CD4-positive, alpha-beta T cell treated with Interleukin-6 for 4 hours (primary cell): ENCODE measurements at places on chromosomes 2 and 18.

DNA sequence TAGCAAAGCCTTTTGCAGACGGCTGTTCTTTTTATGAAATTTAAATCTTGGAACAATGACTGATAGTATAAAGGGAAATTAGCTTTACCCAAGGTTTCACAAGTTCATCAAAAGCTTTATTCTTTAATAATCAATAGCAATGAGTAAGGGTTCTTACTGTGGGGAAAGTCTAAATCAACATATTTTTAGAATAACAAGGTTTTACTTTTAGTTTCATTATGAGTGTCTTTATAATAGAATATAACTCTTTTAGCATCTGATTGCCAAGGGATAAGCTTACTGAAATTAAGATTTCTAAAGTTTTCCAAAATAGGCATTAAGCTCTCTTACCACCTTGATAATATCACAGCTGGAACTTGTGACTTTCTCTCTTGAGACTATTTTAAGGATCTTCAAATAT is 1489.7 kb downstream of the LRP1B start:
- DNase-seq: no peak

GRCh38 chr2:104856973-104857261 is 3.0 kb downstream of the POU3F3 start:
- DNase-seq: no peak

- no peak for DNase-seq
Observed at GRCh38 chr2:154207288-154208047, 335.7 kb downstream of the GALNT13 start.

- no peak for DNase-seq
Observed at GRCh38 chr2:148928395-148928794, 53.4 kb downstream of the KIF5C start.

DNA sequence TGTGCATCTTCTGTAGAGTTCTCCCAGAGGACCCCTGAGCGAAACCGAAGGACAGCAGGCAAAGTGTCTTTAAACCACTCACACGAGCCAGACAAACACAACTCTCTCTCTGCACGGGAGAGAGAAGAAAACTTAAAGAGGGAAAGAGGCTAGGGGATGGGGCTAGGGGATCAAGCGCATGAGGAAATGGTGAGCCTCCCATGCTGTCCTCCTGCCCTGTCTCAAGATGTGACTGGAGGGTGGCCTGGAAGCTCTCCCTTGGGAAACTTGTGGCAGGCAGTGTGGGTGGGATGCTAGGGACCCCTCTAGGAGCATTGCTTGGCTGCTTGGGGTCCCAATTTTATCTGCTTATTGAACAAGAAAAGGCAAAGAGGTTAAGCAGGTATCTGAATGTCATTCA is 44.5 kb downstream of the CYP26B1 start:
- no peak for DNase-seq

DNA sequence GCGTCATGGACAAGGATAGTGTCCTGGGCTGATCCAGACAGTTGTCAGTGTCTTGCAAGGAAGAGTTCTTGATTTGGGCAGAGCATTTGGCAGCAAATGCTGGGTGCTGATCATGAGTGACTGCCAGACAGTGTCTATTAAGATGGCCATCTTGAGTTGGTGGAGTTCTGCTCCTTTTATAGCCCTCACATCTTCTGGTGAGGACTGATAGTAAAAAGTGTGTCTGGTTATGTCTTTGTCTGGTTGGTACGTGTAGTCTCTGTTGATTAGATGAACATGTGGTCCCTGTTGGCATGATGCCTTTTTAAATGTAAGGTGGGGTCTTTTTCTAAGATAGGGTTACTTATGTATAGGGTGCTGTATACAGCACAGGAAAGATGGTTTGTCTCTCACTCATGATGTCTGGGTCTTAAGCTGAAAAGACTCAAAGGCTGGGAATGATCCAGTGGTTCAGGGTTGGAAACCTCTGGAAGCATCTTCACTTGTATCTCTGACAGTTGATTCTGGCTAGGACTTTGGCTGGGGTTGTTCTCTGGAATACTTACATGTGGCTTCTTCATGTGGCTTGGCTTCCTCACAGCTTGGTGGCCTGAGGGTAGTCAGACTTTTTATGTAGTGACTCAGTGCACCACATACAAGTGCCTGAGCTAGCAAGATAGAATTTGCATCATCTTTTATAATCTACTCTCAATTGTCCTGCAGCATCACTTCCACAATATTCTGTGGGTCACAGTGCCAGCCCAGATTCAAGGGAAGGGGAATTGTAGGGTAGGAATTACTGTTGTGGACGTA is 11.8 kb downstream of the MTX2 start:
- no peak for DNase-seq

- no peak for DNase-seq
Observed at GRCh38 chr18:78632111-78632541, 347.5 kb upstream of the SALL3 start.

DNA sequence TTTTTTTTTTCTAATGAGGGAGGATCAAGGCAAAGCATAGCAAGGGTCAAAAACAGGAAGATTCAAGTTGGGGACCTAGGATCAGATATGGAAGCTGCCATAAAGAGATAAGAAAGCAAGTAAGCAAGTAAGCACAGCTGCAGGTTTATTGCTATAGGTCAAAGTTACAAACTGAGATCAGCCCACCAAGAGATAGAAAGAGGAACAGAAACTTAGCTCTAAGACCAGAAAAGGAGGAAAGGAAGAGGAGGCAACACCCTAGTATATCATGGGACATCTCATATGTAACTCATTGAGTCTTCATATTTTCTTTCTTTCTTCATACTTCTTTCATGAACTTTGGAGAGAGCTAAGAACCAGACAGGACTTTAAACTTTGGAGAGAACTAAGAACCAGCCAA is 295.9 kb upstream of the CRIM1 start:
- DNase-seq: no peak

GRCh38 chr18:10011061-10011460 is 97.2 kb downstream of the VAPA start:
- no peak for DNase-seq

GRCh38 chr2:54084600-54084999 is 30.8 kb upstream of the ACYP2 start:
- DNase-seq: no peak
